ENCODE measurements at places on chromosomes 7 and 10. TPM values are rescaled to one million over a fixed set of nuclear protein-coding genes. Genes with fewer than 3 reads are reported as not detected.

The NODAL gene
- total RNA-seq = not detected

The CDCA7L gene
- total RNA-seq = 50.5 TPM

The ACBD7 gene
- 1.1 TPM for total RNA-seq

The R3HCC1L gene
- total RNA-seq = 10.6 TPM

The DNAJB9 gene
- total RNA-seq = 69.2 TPM

The CALN1 gene
- not detected for total RNA-seq

The C7orf57 gene
- not detected for total RNA-seq

The CDNF gene
- total RNA-seq = 0.35 TPM

The COL1A2 gene
- 4,961 TPM for total RNA-seq

The GCK gene
- 1.6 TPM for total RNA-seq

The SHH gene
- total RNA-seq = not detected

The MARCHF5 gene
- total RNA-seq = 13.1 TPM

The PLPP4 gene
- total RNA-seq = 3.2 TPM

The CRYGN gene
- not detected for total RNA-seq

The HOXA5 gene
- not detected for total RNA-seq

The OR9A2 gene
- 0.12 TPM for total RNA-seq

The TFPI2 gene
- total RNA-seq = 166 TPM

The CLRN3 gene
- total RNA-seq = not detected

The POLR2J2 gene
- 2.0 TPM for total RNA-seq

The PTN gene
- 9.3 TPM for total RNA-seq

The SPDYE16 gene
- total RNA-seq = 0.12 TPM

The CHST3 gene
- total RNA-seq = 32.2 TPM

The SAMD9L gene
- total RNA-seq = 9.5 TPM

The OPTN gene
- 272 TPM for total RNA-seq

The ASB4 gene
- total RNA-seq = not detected

The CHAT gene
- total RNA-seq = not detected

The C10orf143 gene
- 0.82 TPM for total RNA-seq

The AS3MT gene
- total RNA-seq = 5.9 TPM

The ASL gene
- 35.6 TPM for total RNA-seq

The THSD7A gene
- total RNA-seq = 0.38 TPM

The ZCWPW1 gene
- total RNA-seq = 0.94 TPM

The AOC1 gene
- not detected for total RNA-seq

The C10orf53 gene
- total RNA-seq = not detected

The AMZ1 gene
- 0.70 TPM for total RNA-seq

The CEP41 gene
- 7.5 TPM for total RNA-seq

The STK32C gene
- 25.0 TPM for total RNA-seq

The TMEM229A gene
- 0.23 TPM for total RNA-seq

The BAZ1B gene
- 37.2 TPM for total RNA-seq

The DNAJC12 gene
- total RNA-seq = 3.0 TPM

The ZDHHC4 gene
- total RNA-seq = 51.8 TPM

The FAM237B gene
- not detected for total RNA-seq

The SLC16A9 gene
- total RNA-seq = 0.23 TPM

The BUD31 gene
- 191 TPM for total RNA-seq

The UTF1 gene
- total RNA-seq = not detected

The OR2AE1 gene
- total RNA-seq = not detected

The SEMA4G gene
- total RNA-seq = 0.53 TPM

The ANKRD30A gene
- total RNA-seq = not detected

The RTKN2 gene
- 0.23 TPM for total RNA-seq

The P4HA1 gene
- 253 TPM for total RNA-seq

The FFAR4 gene
- total RNA-seq = not detected

The ACTL6B gene
- not detected for total RNA-seq

The WEE2 gene
- total RNA-seq = not detected

Measured in smooth muscle cell of the coronary artery (primary cell).